ENCODE measurements at places on chromosomes 16 and 17. TPM values are rescaled to one million over a fixed set of nuclear protein-coding genes. Genes with fewer than 3 reads are reported as not detected.

GRCh38 chr16:8572919-8573724, 17.2 kb downstream of the TMEM114 start:
- peaks cover 6% of the 10 kb centered on the region for H3K4me1 ChIP-seq
- no peaks in the 10 kb centered on the region for H3K36me3 ChIP-seq
- no peak overlapping the region for H3K4me3 ChIP-seq
- DNase-seq: peak; percentile 32
- peak overlapping the region; percentile 19 for H3K27ac ChIP-seq

SPATA22 gene
- total RNA-seq: not detected

GRCh38 chr17:14149751-14150150, 80.4 kb downstream of the COX10 start:
- H3K27me3 ChIP-seq: no peaks in the 10 kb centered on the region
- DNase-seq: no peak
- peaks cover 6% of the 10 kb centered on the region for H3K4me1 ChIP-seq
- no peak overlapping the region for H3K27ac ChIP-seq
- no peak overlapping the region for H3K4me3 ChIP-seq

SMIM5 gene
- total RNA-seq: not detected

- no peaks in the 10 kb centered on the region for H3K36me3 ChIP-seq
- peaks cover 33% of the 10 kb centered on the region for H3K27me3 ChIP-seq
- H3K4me3 ChIP-seq: no peak overlapping the region
- no peak for DNase-seq
These were observed 2.3 kb downstream of the GFAP start for GRCh38 chr17:44912763-44913544.

OTOP3 gene
- not detected for total RNA-seq

DNA sequence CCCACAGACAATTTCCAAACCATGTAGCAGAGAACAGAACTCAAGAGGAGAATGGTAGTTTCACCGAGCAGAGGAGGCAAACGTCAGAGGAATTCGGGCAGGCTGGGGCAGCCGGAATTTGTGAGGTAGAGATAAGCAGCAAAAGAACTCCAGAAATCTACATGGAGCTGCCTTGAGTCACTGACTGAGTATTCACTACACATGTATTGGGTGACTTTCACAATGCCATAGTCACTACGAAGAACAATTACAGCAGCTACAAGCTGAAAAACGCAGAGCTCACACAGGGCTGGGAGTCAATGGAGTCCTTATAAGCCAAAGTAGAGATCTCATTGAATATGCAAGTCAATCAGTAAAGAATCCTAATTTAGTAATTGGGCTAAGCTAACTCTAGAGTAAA, 13.4 kb downstream of the CMC2 start:
- no peak overlapping the region for H3K4me3 ChIP-seq
- peaks cover 28% of the 10 kb centered on the region for H3K4me1 ChIP-seq
- H3K36me3 ChIP-seq: peaks cover 45% of the 10 kb centered on the region
- DNase-seq: no peak

DNA sequence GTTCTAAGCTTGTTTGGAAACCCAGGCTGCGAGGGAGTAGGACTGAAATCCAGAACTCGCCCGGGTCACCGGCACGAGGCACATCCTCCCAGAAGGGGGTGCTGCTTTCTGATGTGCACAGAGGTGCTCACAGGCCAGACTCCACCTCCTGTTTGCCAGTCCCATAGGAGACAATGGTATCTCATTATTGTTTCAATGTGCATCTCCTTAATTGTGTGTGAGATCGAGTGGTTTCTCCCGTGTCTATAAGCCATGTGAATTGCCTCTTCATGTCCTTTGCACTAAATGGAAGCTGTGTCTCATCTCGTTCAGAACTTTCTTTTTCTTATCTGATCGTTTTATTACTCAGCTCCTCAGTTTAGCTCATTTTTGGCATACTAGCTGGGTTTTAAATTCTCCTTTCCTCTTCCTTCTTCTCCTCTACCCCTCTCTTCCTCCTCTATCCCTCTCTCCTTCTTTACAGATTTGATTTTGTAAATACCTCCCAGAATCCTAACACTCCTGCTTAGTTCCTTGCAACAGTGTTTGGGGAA, 32.1 kb upstream of the PRKCB start:
- DNase-seq: peak; percentile 85
- peaks cover 2% of the 10 kb centered on the region for H3K27me3 ChIP-seq
- H3K36me3 ChIP-seq: no peaks in the 10 kb centered on the region

GRCh38 chr16:15788846-15789239, 68.0 kb downstream of the MYH11 start:
- H3K4me3 ChIP-seq: no peak overlapping the region
- no peaks in the 10 kb centered on the region for H3K27me3 ChIP-seq
- no peak for DNase-seq
- H3K27ac ChIP-seq: no peak overlapping the region

WFDC1 gene
- total RNA-seq: not detected

CYLD gene
- 116 TPM for total RNA-seq

All from activated CD8-positive, alpha-beta T cell treated with anti-CD3 and anti-CD28 coated beads, Interleukin-2, amount 10 ng/mL, durations not matched to agents 7 days and 5 days (primary cell).